ENCODE measurements at places on chromosomes 5 and 9. TPM values are rescaled to one million over a fixed set of nuclear protein-coding genes. Genes with fewer than 3 reads are reported as not detected.

CEL gene
- total RNA-seq: 0.18 TPM

DNA sequence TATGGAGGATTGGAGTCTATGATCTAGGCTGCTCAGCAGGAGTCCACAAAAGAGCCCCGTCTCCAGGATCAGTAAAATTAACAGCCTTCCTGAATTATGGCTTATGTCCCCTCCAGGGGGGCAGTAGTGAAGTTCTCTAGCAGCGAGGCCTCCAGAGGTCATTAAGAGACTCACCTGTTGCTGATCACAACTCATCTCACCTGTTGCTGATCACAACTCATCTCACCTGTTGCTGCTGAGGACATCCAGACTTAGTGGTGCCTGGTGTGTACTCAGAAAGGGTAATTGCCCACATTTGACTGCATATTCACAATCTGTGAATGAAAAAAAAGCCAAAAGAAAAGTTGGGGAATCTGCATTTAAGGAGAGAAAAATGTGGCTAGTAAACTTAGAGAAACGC is 129.5 kb downstream of the SMARCA2 start:
- no peak for DNase-seq

DNA sequence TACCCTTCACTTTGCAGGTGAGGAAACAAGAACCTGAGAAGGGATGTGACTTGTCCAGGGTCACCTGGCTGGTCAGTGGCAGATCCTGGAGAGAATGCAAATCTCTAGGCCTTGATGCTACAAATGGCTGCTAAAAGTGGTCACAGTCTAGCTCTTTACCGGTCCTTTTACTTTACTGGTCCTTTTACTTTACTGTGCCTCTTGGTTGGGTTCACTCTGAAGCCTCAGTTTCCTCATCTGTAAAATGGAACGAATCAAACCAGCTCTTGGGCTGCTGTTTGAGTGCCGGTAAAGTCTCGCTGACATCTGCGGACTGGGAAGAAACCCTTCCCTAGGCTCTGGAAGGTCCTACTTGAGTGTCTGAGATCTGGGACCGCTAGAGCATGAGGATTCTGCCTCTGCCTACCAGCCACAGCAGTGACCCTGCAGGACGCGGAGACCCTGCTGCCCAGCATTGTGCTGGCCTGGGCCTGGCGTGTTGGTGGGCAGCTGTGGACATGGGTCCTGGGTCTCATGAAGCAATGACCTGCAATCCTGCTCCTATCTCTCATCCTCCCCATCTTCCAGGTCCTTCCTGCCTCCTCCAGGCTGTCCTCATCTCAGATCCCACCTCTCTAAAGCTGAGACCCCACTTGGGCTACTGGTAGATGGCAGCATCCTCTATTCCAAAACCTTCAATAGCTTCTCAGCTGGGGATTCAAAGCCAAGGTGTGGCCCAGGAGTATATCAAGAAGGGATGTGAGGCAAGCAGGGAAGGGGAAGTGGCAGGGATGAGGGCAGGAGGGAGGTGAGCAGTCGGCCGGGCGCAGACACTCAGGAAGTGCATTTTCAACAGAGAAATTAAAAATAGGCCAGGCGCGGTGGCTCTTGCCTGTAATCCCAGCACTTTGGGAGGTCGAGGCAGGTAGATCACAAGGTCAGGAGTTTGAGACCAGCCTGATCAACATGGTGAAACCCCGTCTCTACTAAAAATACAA is 13.3 kb downstream of the CORO2A start:
- DNase-seq: no peak

- DNase-seq: no peak
These were observed 49.4 kb downstream of the SLIT3 start for GRCh38 chr5:169251333-169252084.

GRCh38 chr9:129547869-129548570 is 72.9 kb downstream of the C9orf50 start:
- no peak for DNase-seq

- DNase-seq: no peak
These were observed 52.3 kb downstream of the COL15A1 start for GRCh38 chr9:98995971-98996504.

DNA sequence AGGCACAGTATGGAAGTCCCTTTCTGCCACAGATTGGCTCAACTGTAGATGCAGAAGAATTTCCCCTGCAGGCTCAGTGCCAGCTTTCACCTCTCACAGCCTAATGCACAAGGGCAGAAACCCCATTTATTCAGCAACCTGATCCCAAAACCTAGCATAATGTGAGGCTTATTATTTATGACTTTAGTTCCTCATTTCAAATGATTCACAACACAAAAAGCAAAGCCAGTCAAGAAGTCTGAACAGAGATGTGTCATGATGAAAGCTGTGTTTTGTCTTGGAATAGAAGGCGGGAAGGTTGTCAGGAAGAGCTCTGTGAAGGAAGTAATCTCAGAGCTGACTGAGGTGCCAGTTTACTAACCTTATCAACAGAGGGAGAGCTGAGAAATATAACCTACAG is 369.7 kb downstream of the LRRC70 start:
- DNase-seq: no peak

SVEP1 gene
- 1.3 TPM for total RNA-seq

ARAP3 gene
- total RNA-seq: 3.0 TPM

- no peak for DNase-seq
These were observed 100.0 kb downstream of the ACTBL2 start for GRCh38 chr5:57382655-57383054.

DNA sequence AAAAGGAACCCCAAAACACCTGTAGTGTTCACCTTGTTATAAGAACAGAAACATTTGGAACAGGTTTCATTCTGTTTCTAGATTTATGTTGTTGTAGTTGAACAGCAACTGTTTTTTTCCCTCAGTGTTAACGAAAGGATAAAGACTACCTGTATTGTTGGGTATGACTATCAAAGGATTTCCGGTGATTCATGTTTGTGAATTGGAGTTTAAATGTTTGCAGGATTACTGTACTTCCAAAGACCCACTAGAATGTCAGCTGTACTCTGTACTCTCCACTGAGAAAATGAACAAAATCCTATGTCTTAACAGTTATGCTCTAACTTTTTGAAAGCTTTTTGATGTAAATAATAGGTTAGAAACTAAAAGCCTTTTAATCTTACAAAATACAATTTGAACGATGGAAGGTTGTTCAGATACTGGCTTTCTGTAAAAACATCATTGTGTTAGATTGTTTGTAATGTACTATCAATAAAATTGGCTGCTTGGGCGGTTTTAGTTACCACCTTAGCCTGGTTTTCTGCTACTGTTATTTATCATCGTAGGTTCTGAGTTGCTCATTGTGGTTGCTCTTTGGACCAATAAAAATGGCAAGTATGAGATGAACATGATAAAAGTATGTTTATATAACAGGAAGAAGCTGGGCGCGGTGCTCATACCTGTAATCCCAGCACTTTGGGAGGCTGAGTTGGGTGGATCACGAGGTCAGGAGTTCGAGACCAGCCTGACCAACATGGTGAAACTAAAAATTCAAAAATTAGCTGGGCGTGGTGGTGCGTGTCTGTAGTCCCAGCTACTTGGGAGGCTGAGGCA is 44.1 kb downstream of the DCP2 start:
- peak; percentile 66 for DNase-seq

- DNase-seq: peak; percentile 51
These were observed 14.7 kb upstream of the MED27 start for GRCh38 chr9:132094314-132094791.

GRCh38 chr9:27851858-27852257 is 278.6 kb upstream of the C9orf72 start:
- no peak for DNase-seq

DNA sequence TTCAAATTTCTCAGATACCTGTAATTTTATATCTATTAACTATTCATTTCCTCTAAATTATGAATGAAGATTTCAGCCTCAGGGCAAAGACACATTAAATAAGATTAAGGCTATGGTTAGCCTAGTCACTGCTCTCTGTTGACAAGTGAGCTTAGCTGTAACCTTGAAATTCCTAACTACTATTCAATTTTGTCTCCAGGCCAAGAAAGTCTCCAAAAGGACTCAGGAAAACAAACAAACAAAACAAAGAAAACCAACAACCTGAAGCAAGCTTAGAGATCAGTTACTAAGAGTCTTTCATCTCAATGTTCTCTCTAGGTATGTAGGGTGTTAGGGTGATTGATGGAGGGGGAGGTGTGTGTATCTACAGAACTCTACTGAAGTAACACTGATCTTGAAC is 9.6 kb upstream of the CTNNAL1 start:
- no peak for DNase-seq

AP3S1 gene
- total RNA-seq: 109 TPM

PCDHGA4 gene
- 0.63 TPM for total RNA-seq

FAM78A gene
- total RNA-seq: 0.71 TPM

DNA sequence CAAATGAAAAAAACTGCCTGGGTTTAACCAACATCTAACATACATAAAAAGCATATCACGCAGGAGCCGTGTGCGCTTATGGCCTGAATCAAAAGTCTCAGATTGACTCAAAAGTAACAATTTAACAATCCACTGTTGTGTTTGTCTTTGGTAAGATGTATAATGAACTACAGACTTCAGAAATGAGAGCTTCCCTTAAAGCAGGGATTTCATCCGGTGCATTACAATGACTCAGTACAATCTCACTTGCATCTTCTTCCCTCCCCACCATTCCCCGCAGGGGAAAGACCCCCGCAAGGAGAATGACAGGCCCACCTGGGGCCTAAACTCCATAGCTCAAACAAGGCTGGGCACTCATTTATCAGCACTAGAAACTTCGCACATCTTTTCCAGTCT is 1.4 kb downstream of the ZFR start:
- DNase-seq: peak; percentile 30

DNA sequence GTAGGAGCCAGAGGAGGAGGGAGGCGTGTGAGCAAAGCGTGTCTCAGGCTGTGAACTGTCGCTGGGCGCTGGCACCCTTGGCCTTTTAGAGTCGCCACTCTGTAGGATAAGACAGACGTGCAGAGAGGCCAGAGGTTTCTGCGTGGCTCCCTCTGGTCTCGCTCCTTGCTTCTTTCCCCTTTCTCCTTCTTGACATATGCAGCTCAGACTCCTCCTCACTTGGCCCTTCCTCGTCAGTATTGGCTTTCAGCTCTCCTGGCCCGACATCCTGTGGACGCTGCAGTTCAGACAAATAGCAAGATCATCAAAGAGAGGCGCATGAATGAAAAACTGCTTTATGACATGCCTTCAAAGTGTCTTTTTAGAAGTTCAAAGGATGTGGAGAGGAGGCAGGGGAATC is 116.8 kb upstream of the SPRY4 start:
- DNase-seq: no peak

DNA sequence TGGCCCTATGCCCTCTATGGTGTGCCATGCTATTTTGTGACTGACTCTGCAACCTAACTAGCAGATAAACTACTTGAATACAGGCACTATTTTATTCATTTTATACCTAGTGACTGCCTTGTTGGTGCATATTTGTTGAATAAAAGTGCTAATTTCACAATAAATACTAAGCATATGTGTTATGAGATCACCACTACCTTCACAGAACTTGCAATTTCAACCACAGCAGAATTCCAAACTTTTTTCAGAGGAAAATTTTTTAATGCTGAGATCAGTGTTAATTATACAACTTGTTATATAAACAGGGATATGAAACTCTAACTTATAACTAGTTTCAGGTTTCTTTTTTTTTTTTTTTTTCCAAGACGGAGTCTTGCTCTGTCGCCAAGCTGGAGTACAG is 94.8 kb downstream of the NR3C1 start:
- no peak for DNase-seq

MYMK gene
- total RNA-seq: not detected

GRCh38 chr5:132059043-132059695 is 1.3 kb upstream of the IL3 start:
- peak; percentile 1 for DNase-seq

DNA sequence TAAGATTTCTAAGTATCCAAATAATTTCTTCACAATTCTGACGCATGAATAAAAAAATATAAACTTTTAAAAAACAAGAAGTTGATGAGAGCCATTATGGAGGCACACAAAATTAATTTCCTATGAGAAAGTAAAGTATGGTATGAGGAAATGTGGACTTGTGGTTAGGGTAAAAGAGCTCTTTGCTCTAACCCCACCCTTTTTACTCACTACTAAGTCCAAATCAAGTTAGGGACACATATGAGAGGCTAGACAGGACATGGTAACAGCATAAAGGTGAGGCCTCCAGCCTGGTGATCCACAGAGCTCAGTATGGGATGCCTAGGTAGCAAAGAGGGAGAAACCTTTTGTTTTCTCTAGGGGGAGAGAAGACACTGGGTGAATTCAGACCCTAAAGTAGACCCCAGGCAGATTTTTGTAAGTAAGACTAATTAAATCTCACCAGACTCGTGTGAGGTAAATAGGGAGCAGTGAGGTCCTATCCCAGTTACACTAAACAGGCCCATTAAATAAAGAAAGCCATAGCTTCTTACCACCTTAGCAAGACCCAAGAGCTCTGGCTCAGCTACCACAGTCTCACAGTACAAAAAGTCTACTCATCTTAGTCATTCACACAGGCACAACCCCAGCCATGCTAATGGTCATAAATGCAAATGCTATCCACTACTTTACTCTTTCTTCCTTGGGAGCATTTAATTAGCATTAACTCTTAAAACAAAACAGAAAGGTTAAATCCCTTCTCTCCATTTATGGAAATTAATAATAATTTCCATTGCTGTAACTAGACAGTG is 42.6 kb downstream of the MLLT3 start:
- DNase-seq: no peak

- no peak for DNase-seq
These were observed 53.1 kb downstream of the SYK start for GRCh38 chr9:90854637-90855175.

DNA sequence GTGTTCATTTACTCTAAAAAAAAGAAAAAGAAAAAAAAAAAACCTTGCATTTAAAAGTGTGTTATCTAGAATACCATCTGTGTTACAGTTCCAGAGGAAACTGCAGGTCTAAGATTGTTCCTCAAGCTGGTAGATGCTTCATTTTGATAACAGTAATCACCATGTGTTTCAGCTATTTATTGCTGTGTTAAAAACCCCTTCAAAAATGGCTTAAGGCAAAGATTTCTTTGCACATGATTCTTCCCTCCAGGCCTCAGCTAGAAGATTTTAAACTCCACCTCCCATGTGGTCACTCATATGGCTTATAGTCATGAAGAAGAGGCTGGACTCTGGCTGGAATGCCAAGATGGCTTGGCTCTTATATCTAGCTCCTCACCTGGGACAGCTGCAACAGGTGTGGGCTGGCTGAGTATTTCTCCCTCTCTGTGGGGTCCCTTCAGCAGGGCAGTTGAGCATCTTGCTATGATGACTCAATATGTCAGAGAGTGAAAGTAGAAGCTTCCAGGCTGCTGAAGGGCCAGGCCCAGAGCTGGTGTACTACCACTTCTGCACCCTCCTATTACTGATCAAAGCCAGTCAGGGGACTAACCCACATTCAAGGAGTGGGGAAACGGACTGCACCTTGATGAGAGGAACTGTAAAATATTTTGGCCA is 920.4 kb upstream of the DMAC1 start:
- DNase-seq: no peak

GRCh38 chr5:79333852-79334557 is 98.1 kb downstream of the JMY start:
- DNase-seq: no peak

PPP2CA gene
- 424 TPM for total RNA-seq

SMIM33 gene
- total RNA-seq: not detected

PCDHGB1 gene
- total RNA-seq: 1.4 TPM

PPP3R2 gene
- not detected for total RNA-seq

Measured in Daoy (cell line).